ENCODE measurements at places on chromosomes 2 and 18.

DNA sequence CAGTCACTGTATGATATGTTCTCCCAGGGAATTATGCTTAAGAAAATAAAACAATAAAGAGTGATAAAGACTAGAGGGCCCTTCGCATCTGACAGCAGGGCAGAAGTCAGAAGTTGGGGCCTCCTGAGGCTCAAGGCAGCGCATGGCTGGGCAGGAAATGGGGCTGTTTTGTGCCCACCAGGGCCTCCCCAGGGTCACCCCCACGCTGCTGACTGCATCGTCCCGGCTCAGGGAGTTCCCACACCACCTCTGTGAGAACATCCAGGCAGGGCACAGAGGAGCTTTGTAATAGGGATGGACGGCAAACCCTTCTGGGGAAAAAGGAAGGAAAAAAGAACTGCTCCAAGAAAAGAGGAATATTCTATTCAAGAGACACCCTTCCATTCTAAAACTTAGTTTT, 41.2 kb downstream of the PAX3 start:
- no peak for DNase-seq

- no peak for DNase-seq
Observed at GRCh38 chr2:188664416-188664815, 309.8 kb upstream of the COL3A1 start.

GRCh38 chr2:10057231-10058107, 14.1 kb downstream of the KLF11 start:
- DNase-seq = peak; percentile 72

- peak; percentile 90 for DNase-seq
Observed at GRCh38 chr2:36168115-36168514, 187.5 kb upstream of the CRIM1 start.

- peak; percentile 34 for DNase-seq
Observed at GRCh38 chr2:60366135-60366712, 187.2 kb downstream of the BCL11A start.

DNA sequence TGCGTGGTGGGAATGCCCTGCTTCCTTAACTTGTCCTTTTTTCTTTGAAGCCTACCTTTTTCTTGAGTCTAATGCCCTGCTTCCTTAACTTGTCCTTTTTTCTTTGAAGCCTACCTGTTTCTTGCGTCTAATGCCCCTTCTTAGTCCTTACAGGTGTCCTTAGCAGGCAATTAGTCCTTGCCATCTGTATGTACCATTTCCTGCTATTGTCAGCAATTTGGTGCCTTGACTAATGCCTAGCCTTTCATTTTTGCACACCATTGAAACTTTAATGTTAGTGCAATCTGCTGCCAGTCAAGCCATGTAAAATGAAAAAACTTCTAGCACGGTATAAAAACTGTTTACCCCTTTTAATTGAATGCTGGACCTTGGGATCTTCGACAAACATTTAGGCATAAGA, 4.3 kb downstream of the KDM3A start:
- DNase-seq = no peak

DNA sequence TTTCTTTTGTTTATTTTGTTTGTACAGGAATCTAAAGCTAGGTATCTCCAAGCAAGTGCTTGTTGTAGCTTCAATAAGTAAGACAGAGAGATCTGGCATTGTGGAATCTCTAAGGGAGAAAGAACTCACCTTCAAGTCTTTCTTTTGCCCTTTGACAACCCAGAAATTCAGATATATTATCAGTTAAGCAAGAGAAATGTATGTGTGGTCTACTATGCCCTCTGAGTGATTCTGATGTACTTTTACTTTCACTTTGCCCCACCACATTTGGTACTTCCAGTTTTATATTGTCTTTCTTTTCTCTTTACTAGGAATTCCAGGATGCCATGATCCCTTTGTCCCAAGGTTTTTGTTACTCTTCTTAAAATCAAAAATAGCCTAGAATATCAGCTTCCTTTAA, 259.6 kb upstream of the PIK3C3 start:
- DNase-seq = no peak

- no peak for DNase-seq
Observed at GRCh38 chr2:69796174-69796573, 33.3 kb upstream of the GMCL1 start.

GRCh38 chr2:197296835-197297234, 13.7 kb downstream of the ANKRD44 start:
- no peak for DNase-seq

DNA sequence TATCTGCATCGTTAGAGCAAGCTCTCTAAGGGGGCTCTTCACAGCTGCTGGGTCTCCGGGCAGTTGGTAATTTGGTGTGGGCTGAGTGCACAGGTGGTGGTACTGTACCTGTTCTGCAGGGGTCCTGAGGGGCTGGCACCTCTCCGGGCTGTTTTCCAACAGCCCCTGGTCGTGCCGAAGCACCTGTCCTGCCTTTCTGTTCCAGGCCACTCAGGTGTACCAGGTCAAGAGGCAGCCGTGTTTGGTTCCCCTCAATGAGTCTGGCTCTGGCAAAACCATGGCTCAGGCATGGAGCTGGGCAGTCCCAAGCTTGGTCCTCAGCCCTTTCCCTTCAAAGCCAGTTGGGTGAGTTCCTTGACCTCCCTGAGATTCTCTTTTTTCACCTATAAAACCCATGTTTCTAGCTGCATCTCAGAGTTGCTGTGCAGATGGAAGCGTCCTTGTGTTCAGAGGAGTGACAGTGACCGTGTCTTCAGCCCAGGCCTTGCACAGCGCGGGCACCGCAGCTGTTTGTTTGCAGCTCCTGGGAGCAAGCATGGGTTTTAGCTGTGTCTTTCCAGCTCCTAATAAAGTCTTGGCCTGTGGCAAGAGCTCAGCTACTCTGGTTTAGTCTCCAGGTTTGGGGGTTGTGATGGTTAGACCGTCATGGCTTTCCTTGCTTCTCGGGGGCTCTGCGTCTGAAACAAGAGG, 110.9 kb downstream of the GLI2 start:
- no peak for DNase-seq

GRCh38 chr2:62686012-62686685, 19.4 kb upstream of the EHBP1 start:
- DNase-seq = no peak

- no peak for DNase-seq
Observed at GRCh38 chr2:168215813-168216212, 31.6 kb downstream of the STK39 start.

DNA sequence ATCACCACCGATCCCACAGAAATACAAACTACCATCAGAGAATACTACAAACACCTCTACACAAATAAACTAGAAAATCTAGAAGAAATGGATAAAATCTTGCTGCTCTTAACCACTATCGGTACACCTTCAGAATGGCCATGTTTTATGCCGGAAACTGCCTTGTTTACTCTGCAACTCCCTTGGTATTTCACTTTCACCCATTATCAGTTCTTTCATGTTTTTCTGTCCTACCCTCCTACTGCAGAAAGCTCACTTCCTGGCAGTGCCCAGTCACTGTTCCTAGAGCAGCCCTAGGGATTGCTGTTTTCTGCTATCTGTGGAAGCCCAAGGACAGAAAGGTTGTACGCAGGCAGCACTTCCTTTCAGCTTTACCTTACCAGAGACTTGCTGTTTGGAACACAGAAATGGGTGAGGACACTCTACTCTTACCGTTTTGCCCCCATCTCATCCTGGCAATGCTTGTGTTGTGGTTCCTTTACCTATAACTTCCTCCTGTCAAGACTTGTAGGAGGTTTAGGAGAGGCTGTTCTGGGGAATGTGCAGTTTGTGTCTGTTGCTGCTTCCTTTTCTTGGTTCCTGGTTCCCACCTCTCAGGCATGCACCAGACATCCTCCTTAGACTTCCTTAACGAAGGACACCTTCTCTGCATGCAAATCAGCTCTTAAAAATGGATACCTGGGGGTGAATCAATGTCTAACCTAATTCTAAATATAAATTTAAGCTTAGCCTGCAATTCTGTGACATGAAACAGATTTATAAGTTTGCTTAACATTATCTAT, 394.4 kb downstream of the SPAG16 start:
- DNase-seq = no peak

GRCh38 chr2:205496772-205497171, 185.5 kb upstream of the NRP2 start:
- no peak for DNase-seq

DNA sequence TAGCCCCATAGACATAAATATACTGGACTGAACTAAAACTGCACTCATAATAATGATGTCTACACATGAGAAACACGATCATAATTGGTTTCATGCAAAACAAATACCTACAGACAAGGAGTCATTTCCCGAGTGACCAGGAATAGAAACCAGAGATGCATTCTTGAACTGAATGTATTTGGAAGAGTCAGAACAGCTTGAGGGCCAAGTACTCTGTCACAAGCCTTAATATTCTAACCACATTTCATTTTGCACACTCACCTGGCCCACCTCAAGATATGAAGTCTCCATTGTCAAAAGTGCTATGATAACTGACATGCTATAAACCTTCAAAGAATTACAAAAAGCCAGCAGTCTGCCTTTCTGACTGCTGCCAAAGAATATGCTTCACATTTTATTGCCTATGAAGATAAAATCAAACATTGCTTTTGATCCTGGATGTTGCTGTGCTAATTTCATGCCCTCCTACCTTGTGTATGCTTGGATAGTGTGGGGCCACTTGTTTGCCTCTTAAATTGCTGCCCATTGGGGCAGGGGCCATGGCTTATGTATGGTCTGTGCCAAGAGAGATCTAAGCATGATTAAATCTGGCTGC, 18.9 kb upstream of the ASAP2 start:
- no peak for DNase-seq

DNA sequence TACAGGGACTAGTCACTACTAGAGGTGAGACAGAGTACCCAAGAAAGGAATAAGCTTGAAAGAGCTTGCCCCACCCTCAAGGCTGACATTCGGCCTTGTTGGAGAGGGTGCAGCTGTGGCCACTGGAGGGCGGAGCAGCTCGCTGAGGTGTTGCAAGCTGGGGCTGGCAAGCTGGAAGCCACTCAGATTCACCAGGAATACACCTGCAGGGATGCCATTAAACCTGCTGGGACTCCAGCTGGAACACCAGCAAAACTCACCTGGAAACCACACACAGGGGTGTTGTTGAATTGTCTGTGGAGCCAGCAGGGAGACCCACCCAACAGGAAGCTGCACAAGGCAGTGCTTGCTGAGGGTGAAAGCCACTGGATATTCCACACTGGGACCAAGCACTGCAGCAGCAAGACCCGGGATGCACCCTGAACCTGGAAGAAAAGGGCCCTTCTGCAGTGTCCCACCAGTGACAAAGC, 26.1 kb downstream of the KCTD18 start:
- peak; percentile 46 for DNase-seq

- no peak for DNase-seq
Observed at GRCh38 chr2:203185864-203186263, 53.0 kb upstream of the CYP20A1 start.

- no peak for DNase-seq
Observed at GRCh38 chr2:203534621-203535077, 452 bp downstream of the RAPH1 start.

- DNase-seq = no peak
Observed at GRCh38 chr2:139721411-139721995, 941.3 kb upstream of the NXPH2 start.

GRCh38 chr18:76805221-76805620, 17.1 kb upstream of the ZNF236 start:
- peak; percentile 9 for DNase-seq

Data from suppressor macrophage (primary cell).